ENCODE measurements at places on chromosomes 1 and 21. TPM values are rescaled to one million over a fixed set of nuclear protein-coding genes. Genes with fewer than 3 reads are reported as not detected.
A peak's percentile ranks its signal among the peaks of the same experiment; 100 is the strongest.

DNA sequence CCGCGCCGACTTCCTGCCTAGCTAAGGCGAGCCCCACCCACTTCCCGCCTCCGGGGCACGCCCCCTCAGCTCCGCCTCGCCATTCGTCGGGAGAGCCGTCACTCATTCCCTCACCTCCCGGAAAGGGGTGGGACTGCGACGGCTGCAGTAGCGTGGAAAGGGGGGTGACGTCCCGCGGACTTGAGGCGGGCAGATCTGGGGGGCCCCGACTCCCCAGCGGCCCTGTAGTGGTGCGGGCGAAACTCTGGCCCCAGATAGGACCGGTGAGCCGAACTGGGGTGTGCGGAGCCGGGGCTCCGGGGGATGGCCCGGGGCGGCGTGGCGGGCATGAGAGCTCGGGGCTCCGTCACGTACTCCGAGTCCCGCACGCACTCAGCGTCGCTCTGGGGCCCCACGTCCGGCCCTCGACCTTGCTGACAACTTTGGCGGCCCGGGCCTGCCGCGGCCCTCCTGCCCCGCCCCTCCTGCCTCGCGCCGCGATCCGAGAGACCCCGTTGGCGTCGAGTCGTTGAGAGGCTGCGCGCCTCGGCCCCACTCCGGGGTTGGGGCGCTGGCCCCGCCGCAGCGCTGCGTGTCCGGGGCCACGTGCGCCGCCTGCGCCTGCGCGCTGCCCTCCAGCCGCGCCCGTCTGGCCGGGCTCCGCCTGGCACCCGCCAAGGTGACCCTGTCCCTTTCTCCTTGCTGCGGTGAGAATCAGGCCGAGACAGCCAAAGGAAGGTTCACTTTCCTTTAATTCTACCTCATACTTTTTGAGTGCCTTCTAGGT is 395 bp upstream of the ENO1 start:
- peak; percentile 100 for DNase-seq

GRCh38 chr1:21508580-21509350 is 458 bp upstream of the ALPL start:
- DNase-seq, result no peak

GRCh38 chr1:228976316-228976715 is 241.0 kb downstream of the RHOU start:
- DNase-seq, result no peak

- DNase-seq, result no peak
Observed at GRCh38 chr1:10674700-10675609, 121.5 kb downstream of the CASZ1 start.

DNA sequence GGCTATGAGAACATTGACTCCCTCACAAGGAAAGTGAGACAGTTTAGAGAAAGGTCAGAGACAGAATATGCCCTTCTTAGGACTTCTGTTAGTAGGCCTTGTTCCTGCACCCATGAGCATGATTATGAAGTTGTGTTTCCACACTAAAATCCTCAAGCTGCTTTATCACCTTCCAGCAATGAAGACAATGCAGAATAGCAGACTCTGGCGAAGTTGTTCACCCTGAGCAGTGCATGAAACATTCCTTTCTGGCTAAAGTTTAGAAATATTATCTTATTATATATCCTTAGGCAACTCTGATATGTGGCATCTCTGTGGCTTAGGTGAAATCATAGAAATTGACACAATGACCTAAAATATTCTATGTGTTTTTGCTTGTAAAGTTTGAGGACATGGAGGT is 13.9 kb upstream of the OR2G2 start:
- no peak for DNase-seq

DNA sequence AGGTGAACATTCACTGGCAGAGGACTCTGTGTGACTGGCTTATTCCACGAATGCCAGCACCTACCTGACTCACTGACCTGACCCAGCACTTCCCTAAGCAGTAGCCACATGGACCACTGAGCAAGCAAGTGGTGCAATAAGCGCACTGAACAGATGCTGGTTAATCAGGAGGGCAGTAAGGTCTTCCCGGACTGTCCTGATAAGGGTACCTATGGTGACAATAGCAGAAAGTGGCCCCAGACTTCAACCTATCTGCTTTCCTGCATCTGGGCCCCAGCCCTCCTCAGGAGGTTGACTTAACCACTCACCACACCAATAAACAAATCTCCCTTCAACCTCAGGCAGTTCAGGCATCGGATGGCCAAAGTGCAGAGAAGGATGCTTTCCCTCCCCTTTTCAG is 65.7 kb downstream of the SETD4 start:
- no peak for DNase-seq

GRCh38 chr1:118075116-118075515 is 109.9 kb downstream of the SPAG17 start:
- no peak for DNase-seq

DNA sequence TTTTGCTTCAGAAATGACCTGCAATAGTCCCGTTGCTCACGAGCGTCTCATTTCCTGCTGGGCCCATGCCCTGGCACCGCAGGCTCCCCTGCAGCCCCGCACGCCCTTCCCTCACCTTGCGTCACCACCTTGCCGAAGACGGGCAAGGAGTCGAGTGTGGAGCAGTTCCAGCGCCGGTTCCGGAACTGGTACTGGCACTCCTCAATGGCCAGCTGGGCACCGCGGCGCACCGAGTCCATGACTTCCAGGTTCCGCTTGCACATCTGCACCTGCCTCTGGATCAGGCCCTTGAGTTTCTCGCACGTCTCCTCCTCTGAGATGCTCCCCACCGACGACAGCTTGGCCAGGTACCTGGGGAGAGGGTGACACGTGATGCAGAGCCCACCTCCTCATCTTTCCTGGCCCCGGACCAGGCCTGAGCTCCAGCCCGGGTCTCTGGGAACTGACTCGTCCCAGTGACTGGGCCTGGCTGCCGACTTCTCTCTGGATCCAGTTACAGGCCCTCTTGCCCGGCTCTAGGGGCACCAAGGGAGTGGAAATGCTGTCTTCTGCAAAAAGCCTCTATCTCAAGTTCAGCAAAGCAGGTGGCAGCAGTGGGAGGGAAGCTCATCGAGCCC is 13.3 kb downstream of the WNT4 start:
- DNase-seq, result no peak

- DNase-seq, result no peak
Observed at GRCh38 chr21:33401630-33401992, 1.6 kb upstream of the IFNGR2 start.

GRCh38 chr1:213268221-213268620 is 217.2 kb downstream of the RPS6KC1 start:
- DNase-seq, result no peak

DNA sequence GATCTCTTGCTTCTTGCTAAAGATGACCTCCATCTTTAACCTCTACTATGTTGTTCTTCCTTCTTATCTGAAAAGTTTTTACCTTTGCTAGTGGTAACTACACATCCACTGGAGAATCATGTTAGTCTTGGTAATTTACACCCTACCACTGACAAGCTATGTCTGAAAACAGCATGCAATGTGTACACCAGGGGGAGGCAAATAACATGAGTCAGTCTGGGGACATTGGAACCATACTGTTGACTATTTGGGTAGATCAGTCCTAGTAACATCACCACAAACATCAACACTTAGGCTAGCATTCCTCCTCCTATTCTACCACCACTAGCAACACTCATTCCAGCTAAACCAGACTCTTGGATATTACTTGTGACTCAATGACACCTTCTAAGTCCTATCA is 549.0 kb downstream of the KCNT2 start:
- no peak for DNase-seq

GRCh38 chr1:217238945-217239344 is 391.9 kb downstream of the GPATCH2 start:
- DNase-seq, result no peak

DNA sequence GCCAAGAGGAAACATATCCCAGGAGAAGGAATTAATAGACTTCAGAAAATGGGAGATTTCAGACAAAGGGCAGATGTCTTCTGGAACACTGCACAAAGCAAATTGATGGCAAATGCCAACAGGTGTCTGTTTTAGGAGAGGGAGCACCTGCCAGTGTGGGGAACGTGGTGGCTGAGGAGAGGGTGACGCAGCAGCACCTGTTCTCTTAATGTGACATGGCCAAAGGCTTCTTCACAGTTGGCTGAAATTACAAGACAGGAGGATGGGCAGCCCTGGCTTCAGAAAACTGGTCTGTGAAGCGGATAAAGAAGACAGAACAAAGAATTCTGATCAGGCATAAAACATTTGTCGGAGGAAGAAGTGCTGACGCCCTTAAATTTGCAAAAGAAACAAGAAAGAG is 178.7 kb upstream of the RUNX1 start:
- DNase-seq, result no peak

DNA sequence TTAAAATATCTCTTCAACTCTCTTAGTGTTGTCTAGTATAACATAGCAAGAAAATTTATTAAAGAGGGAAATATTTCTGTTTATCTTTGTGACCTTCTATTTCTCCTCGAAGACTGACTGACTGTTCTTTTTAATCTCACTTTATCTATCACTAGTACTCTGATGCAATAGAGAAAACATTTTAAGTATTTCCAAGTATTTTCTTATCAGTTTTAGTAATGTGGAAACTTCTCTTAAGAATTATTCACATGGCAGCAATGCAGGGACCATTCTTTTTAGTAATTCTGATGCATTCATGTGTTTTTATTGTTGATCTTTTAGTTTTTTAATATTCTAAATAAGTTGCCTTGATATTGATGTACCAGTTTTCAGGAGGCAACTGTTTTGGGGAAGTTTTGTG is 115.7 kb downstream of the NEK7 start:
- no peak for DNase-seq

DNA sequence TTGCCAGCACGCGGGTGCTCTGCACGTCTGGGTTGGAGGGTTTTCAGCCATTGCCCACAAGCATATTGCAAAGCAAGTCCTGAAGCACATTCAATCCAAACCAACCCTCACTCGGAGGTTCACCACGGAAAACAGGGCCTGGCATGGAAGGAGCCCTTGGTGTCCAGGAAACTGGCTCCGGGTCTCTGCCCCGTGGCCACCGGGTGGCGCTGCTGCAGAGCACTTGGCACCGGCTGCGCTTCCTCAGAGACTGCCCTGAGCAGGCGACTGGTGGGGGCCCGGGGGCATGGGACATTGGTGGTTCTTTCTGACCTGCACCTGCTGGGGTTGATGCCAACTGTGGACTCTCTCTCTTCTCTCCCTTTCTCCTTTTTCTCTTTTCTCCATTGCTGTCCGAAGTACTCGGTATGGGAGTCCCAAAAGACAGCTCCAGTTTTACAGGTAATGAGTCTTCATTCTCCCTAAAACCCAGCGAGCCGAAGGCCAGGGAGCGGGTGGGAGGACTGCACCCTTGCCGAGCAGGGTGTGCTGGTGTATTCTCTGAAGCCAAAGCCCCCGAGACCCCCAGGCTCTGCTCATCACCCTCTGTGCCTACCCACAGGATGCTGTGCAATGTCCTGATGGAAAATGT is 4.1 kb upstream of the KCNAB2 start:
- DNase-seq, result no peak

DNA sequence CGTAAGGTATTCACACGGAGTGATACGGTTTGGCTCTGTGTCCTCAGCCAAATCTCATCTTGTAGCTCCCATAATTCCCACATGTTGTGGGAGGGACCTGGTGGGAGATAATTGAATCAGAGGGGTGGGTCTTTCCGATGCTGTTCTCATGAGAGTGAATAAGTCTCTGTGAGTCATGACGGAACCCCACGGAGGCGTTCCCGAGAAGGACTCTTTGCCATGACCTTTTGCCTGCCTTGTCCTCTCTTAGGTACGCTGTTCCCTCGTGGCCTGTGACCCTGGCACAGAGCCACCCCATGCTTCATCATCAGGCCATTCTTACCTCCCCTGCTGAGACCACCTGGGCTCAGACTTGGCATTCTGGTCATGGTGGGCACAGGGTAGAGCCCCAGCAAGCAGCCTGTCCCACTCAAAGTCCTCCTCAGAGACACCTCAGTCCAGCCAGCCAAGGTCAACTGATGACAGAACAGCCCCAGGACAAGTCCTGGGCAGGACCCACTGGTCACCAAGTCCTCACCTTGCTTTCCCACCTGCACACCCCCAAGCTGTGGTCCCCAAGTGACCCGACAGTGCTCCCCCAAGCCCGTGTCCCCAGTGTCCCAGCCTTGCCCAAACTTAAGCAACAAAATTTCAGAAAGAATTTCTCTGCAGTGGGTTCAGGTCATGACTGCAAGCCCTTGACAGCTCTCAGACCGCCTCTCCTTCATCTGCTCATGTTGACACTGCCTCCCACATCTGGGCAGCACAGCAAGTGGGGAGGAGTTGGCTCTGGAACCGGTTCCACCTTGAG is 158.4 kb downstream of the ACTL8 start:
- DNase-seq, result no peak

- no peak for DNase-seq
Observed at GRCh38 chr1:1779691-1780597, 1.7 kb upstream of the NADK start.

DNA sequence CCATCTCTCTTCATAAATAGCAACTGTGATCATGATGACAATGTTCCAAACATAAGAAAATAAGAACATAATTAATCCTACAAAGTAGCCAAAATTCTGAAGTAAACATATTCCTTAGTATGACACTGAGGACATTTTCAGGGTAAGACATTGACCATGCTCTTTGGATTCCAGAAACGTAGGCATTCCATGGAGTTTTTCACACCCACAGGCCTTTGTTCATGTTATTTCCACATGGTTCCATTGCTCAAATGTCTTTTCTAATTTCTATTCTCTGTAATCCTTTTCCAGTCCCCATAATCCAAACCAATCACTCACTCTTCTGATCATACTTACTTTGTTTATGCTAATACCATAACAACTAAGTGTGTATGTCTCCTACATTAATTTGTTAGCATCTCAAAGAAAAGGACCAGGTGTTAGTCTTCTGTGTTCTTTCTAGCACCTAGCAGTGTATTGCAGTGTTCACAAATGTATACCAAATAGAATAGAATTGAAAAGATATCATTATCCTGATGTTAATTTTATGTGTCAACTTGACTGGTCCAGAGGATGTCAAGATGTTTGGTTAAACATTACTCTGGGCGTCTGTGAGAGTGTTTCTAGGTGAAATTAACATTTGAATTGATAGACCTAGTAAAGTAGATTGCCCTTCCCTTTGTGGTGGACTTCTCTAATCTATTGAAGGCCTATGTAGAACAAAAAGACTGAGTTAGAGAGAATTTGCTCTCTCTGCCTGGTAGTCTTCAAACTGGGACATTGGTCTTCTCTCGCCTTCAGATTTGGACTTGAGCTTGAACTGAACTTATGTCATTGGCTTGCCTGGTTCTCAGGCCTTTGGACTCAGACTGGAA is 516.6 kb downstream of the PTPRC start:
- no peak for DNase-seq

HSD3B1 gene
- total RNA-seq, result not detected

MIXL1 gene
- total RNA-seq, result not detected

PCSK9 gene
- total RNA-seq, result not detected

RAVER2 gene
- 17.9 TPM for total RNA-seq

OR6K3 gene
- not detected for total RNA-seq

CDC7 gene
- 1.2 TPM for total RNA-seq

GBP6 gene
- not detected for total RNA-seq

INSRR gene
- not detected for total RNA-seq

IRF6 gene
- total RNA-seq, result 0.84 TPM

All from esophagus muscularis mucosa (tissue), 4 donors.